D721Med (cell line): ENCODE measurements at places on chromosomes 3 and 15.

- no peak for DNase-seq
These were observed 38.1 kb upstream of the SPPL2A start for GRCh38 chr15:50803479-50804180.

DNA sequence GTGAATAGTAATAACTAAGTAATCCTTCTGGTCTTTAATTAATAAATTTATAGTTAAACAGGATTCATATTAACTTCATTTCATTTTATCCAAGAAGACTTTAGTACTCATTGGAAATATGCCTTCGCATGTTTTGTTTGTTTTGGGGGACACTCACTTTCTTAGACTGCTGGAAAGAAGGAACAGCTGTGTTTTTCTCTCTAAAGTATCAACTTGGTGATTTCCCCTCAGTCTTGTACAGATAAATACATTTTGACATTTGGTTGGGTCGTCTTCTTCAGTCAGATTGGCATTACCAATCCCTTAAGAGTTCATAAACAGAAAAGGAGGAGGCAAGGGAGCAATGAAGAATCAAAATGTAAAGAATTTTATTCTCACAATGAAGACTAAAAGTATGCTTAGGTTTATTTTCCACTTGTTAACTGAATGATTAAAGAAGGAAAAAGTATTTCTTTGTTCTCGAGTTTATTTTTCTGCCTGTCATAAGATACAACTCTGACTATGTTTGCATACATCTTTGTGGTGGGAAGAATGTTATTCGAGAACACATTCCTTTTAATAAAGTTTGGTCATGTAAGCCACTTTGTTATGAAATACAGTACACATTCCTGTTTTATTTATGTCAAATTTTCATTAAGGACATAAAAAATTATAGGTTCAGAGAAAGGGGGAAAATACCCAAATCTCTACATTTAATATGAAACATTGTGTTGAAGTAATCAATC is 140.2 kb downstream of the GMNC start:
- DNase-seq = no peak

DNA sequence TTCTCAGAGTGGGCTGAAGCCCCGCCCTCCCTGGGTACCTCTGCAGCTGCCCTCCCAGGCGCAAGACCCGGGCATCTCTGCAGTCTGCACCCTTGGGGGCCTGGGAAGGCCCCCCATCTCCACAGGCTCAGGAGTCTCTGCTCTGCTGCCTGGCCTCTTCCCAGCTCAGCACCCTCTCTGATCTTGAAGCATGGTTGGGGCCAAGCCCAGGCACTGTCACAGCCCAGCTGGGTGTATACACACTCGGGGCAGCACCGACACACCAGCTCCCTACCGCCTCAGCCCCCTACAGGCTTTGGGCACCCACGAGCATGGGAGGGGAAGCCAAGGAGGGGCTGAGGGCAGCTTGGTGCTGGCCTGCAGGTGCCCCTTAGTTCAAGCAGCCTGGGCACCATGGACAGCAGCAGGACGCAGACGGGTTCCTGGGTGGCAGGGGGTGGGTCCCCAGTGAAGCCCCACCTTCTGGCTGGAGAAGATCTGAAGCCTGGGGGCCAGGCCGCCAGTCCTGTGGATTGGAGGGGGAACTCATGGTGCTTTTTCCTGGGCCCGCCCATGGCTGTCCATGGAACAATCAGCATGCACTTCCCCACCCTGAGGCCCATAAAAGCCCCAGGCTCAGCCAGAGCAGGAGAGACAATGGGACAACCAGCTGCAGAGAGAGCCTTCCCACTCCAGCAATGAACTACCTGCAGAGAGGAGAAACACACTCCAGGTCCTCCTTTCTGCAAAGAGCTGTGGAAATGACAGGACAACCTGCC is 170.6 kb downstream of the TJP1 start:
- DNase-seq = no peak

DNA sequence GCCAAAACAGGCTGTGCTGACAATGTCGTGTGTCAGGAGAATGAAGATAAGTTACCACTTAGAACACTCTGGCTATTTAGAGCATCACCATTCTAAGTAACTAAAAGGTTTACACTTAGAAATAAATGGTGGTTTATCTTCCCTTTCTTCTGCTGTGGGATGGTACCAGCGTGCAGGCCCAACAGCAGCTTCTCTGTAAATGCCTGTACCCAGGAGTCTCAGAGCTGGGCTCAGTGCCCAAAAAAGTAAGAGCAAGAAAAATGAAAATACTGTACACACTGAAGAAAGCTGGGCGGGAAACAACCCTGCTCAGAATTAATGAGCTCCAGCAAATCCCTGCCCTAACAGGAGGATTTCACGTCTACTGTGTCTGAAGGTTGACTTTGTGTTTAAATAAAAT is 206.5 kb downstream of the MFSD1 start:
- no peak for DNase-seq

- DNase-seq = no peak
These were observed 609.9 kb downstream of the FHIT start for GRCh38 chr3:60641354-60641753.

DNA sequence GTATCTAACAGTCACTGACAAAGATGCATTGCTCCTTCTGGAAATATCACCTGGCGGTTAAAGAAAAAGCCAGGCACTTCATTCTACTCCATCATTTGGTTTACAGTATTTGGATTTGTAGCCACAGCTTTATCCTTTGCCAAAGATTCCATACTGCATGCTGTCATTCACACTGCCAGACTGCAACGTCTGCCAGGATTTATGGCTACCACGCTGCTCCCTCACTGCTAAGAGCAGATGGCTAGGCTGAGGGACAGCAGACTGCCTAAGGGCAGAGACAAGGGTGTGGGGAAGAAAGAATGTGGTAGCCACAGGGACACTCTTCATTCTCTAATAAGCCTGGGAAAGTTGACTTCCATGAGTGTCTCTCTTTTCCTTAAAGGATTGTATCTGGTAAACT is 1047.0 kb downstream of the TUSC7 start:
- DNase-seq = no peak

DNA sequence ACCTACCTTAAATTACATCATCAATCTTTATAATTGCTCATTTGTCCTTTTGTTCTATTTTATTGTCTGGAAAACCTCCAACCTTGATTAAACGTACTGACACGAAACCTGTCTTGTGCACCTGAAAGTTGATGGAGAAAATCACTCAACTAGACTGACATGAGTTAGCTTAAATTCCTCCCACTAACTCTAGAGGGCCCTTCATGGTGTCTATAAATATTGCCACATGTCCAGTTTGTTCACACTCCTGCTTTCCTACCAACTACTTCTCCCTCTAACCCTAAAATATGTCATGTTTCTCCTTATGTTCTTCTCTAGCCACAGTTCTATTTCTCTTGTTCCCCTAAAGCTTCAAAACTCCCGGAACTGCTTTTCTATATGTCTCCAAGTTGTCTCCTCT is 59.8 kb upstream of the SGO1 start:
- no peak for DNase-seq

- DNase-seq = no peak
These were observed 158.8 kb downstream of the POLR2M start for GRCh38 chr15:57865294-57865693.

- no peak for DNase-seq
These were observed 77.8 kb downstream of the PDZRN3 start for GRCh38 chr3:73546961-73547360.

DNA sequence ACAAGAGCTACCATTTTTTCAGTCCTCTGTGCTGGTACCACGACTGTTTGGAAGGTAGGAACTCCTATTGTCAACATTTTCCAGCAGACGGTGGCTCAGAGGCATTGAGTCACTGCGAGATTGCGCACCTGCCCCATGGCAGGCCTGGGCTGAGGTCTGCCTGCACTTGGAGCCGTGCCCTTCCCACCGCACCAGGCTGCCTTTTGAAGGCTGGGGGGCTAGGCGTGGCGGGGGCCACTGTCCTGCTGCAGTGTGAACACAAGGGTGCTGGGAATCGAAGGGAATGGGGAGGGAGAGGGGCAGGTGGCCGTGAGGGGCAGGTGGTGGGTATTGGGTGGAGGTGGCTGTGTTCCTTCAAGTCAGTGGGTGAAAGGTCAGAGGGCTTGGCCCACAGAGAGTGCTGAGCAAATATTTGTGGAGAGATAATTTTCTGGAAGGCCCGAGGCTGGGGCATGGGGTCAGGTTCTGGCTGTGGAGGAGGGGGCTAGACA is 16.3 kb downstream of the SNX33 start:
- no peak for DNase-seq

GRCh38 chr15:101357885-101358284 is 62.8 kb upstream of the SNRPA1 start:
- no peak for DNase-seq

- no peak for DNase-seq
These were observed 135.8 kb downstream of the THSD4 start for GRCh38 chr15:71250936-71251583.

- no peak for DNase-seq
These were observed 29.6 kb downstream of the MYL3 start for GRCh38 chr3:46833346-46834300.

GRCh38 chr3:108838436-108838835 is 15.8 kb downstream of the TRAT1 start:
- no peak for DNase-seq

- DNase-seq = no peak
These were observed 40.5 kb upstream of the CDV3 start for GRCh38 chr3:133532951-133533350.

DNA sequence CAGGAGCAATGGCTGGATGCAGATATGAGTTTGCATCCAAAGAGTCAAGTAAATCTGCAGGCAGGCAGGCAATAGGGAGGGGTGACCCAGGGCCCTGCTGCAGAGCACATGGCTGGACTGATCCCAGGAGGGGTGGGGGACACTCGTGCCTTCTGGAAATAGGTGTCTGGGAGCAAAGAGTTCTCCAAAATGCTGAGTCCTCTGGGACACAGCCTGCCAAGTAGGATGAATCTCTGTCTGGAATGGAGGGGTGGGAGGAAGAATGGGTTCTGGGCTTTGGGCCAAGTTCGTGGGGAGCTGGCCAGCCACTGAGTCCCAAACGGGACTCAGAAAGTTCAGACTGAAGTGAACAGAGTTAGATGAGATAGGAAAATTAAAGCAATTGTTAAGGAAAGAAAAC is 214.5 kb downstream of the MTHFS start:
- no peak for DNase-seq

- no peak for DNase-seq
These were observed 59.0 kb downstream of the MAGI1 start for GRCh38 chr3:65979731-65980130.

GRCh38 chr3:81097889-81098288 is 663.6 kb downstream of the GBE1 start:
- no peak for DNase-seq

DNA sequence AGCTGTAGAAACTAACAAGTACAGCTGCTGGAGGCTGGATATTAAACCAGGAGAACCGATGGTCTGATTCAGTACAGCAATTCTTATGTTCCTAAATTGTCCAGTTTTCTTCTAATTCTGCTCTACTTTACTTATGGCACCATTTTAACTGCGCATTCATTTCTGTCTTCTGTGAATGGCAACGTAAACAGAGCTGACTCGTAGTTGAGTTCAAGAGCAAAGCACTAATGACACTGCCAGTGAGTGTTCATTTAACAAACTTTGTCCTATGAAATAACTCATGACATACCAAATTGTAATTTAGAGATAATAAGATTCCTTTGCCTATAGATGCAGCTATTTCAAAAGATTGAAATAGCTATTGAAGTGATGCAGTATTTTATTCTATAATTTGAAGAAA is 48.7 kb downstream of the BCHE start:
- DNase-seq = no peak

DNA sequence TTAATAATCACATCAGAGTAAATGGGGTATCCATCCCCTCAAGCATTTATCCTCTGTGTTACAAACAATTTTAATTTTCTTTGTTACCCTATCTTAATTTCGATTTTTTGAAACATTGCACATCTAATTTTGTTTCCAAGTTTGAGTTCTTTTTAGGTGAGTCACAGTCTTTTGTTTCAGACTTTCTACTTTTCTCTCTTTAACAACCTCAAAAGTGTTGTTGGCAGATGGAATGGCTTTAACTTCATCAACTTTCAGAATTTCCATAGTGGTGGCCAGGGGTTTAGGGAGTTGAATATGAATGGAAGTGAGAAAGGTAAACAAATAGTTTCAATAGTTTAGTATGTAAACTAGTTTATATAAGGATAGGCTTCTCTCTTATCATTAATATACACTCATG is 223.0 kb upstream of the MLF1 start:
- DNase-seq = no peak

- DNase-seq = no peak
These were observed 609.1 kb upstream of the BCHE start for GRCh38 chr3:166446291-166446690.

- DNase-seq = no peak
These were observed 47.1 kb downstream of the KLF15 start for GRCh38 chr3:126309861-126310655.

- DNase-seq = no peak
These were observed 67.6 kb downstream of the GOLIM4 start for GRCh38 chr3:168028086-168028485.

- no peak for DNase-seq
These were observed 2.6 kb upstream of the XYLB start for GRCh38 chr3:38343797-38344594.

GRCh38 chr3:194255252-194256039 is 95.7 kb downstream of the CPN2 start:
- no peak for DNase-seq

GRCh38 chr3:123640740-123641462 is 56.0 kb upstream of the HACD2 start:
- DNase-seq = no peak

- DNase-seq = no peak
These were observed 57.2 kb downstream of the SEC22A start for GRCh38 chr3:123258811-123259420.

- DNase-seq = no peak
These were observed 80.6 kb upstream of the ETV5 start for GRCh38 chr3:186189492-186189891.

- no peak for DNase-seq
These were observed 25.9 kb downstream of the MELTF start for GRCh38 chr3:197003461-197004385.

- DNase-seq = no peak
These were observed 73.9 kb downstream of the SEC22A start for GRCh38 chr3:123275691-123276090.

- no peak for DNase-seq
These were observed 6.6 kb upstream of the ADGRG7 start for GRCh38 chr3:100602506-100603444.

- DNase-seq = no peak
These were observed 39.3 kb upstream of the ARL8B start for GRCh38 chr3:5082789-5083115.

GRCh38 chr3:106860182-106860581 is 517.1 kb upstream of the CCDC54 start:
- no peak for DNase-seq

DNA sequence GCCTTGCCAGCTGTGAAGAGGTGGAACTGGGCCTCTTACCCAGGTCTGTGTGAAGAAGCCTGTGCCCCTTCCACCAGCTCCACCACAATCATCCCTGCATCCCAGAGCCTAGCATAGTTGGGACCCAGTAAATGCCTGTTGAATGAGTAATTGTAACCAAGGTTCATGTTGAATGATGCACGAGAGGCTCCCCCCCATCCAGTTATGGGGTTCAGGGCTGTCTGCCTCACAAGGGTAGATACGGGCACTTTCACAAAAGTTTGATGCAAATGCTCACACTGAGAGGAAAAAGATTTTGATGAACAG is 29.5 kb upstream of the TSEN2 start:
- no peak for DNase-seq

- no peak for DNase-seq
These were observed 24.2 kb downstream of the HDAC11 start for GRCh38 chr3:13504161-13504831.
